ENCODE measurements at places on chromosomes 13 and 19. TPM values are rescaled to one million over a fixed set of nuclear protein-coding genes. Genes with fewer than 3 reads are reported as not detected.
A peak's percentile ranks its signal among the peaks of the same experiment; 100 is the strongest.

DNA sequence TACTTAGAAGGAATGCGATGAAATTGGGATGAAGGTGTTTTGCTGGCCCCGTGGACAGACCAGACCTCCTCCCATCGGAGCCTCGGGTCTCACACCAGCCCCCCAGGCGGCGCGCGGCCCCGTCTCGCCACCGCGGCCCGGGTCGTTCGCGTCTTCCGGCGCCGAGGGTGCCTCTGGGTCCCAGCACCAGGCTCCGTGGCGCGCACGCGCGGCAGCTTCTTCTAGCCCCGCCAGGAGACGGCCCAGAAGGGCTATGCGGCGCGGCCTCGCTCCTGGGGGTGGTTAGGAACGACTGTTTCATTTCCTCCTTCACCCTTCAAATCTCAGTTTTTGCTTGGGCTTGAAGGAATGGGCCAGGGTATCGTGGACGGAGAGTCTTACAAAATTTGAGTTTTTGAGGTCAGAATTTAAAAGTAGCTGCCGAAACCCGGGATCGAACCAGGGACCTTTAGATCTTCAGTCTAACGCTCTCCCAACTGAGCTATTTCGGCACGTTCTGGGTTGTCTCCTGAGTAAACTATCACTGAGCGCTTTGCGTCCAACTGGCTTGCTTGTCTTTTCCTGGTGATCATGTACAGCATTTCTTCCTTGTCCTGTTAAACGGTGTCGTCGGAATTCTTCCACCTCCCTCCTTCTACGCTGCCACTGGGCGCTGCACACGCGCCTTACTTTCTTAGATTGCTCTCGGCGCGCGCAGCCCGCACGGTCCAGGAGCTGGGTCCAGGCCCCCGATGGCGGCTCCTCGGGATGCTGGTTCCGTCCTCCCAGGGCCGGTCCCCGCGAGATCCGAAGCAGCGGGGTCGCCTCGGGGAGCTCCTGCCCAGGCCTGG is 46.5 kb downstream of the TGDS start:
- H3K27ac ChIP-seq, result peak overlapping the region; percentile 90
- peak; percentile 67 for DNase-seq
- no peaks in the 10 kb centered on the region for H3K36me3 ChIP-seq

GRCh38 chr19:27652796-27653195 is 1560.2 kb downstream of the UQCRFS1 start:
- H3K4me1 ChIP-seq, result no peaks in the 10 kb centered on the region
- no peaks in the 10 kb centered on the region for H3K27me3 ChIP-seq
- H3K4me3 ChIP-seq, result no peak overlapping the region
- no peak overlapping the region for H3K27ac ChIP-seq

The ENOX1 gene
- 0.41 TPM for total RNA-seq

The NUDT19 gene
- 5.7 TPM for total RNA-seq

DNA sequence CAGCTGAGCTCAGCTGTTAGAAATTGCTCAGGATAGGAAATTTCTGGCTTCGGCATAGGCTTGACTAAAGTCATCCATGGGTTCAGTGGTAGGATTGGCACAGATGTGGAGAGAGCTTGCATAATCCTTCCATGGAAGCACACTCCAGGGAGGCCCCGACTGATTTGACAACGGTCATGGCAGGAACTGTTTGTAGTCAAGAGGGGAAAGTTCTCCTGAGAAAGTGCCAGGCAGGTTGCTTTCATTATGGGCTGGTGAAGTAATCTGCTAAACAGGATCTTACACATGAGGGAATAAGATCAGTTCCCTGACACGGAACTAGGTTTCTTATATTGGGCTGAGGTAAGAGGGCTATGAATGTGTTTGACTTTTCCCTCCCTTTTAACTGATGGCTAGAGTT is 120.1 kb downstream of the RGCC start:
- no peaks in the 10 kb centered on the region for H3K36me3 ChIP-seq
- no peaks in the 10 kb centered on the region for H3K4me1 ChIP-seq
- no peak for DNase-seq
- H3K27ac ChIP-seq, result no peak overlapping the region
- H3K4me3 ChIP-seq, result no peak overlapping the region
